ENCODE measurements at places on chromosomes 7 and 10.

DNA sequence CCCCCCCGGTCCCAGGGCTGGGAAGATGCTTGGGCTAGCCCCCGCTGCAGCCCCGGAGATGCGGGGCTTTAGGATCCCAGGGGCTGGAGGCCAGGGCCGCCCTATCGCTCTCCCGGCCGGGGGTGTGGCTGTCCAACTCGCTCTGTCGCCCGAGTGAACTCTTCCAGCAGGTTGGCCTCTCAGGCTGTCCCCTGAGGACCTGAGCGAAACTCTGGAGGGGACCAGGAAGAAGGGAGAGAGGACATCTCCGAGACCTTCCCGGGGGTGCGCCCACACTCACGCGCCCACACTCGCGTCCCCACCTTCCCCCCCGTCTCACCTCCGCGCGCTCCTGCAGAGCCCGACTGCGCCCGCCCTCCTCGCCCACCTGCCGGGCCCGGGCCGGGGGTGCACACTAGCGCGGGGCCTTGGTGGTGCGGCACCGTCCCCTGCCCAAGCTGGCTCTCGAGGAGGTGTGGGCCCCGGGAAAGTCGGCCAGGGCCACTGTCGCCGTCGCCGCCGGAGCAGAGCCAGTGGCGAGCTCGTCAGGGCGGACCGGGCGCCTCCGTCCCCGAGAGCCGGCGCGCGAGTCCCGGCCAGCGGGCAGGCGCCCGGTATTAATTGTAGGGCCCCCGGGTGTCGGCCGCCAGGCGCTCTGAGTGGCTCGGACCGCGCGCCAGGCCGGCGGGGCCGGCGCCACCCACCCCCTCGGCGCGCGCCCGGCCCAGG lies 101.7 kb upstream of the SVIL start:
- no peak for DNase-seq

DNA sequence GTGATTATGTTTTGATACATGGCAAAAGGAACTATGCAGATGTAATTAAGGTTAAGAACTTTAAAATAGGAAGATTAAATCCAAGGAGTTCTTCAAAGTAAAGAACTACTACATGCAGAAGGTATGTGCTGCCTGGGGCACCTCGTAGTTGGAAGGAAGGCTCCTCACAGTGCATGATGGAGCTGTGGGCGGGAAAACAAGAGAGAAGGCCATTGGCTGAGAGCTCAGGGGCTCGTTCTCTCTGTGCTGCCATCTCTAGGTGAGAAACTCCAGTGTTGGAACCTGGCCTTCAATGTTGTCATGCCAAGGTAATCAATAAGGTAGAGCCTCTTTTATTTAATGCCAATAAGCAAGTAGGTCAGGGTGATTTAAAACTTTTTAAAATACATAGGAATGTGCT lies 391.4 kb upstream of the ETV1 start:
- no peak for DNase-seq

DNA sequence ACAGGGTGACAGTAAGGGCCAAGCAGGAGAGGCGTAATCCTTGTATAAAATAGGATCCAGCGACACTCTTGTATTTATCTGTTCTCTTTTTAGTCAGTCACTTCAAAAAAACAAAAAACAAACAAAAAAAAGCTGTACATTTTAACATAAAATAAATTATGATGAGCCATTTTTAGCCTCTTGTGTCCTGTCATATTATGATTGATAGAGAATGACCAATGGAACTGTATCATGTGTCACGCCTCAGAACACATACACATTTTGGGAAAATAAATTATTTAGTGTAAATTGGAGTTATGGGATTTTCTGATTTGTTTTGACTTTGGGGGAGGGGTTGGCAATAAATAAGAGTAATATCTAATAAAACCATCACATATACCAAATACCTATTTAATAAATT lies 79.3 kb upstream of the SAMD8 start:
- DNase-seq = no peak

- DNase-seq = no peak
Measured at GRCh38 chr10:1247598-1248261, 191.5 kb downstream of the WDR37 start.

DNA sequence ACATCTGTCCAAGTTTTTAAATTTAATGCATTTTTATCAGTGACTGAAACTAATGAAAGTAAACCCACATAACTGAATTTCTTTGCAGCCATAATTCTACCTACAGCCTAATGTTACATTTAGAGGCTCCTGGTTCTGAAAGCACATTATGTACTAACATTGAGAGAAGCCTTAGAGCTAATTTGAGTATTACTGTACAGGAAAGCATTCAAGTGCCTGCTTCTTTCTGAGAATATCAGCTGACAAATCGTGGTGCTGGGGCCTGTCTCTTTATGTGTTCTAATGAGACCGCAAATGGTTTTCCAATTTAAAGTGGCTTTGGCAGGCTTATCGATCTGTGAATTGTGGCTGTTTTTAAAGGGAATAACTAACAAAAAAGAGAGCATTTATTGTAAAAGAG lies 32.3 kb upstream of the DGKB start:
- DNase-seq = no peak

- peak; percentile 75 for DNase-seq
Measured at GRCh38 chr7:28922624-28923331, 35.4 kb downstream of the TRIL start.

DNA sequence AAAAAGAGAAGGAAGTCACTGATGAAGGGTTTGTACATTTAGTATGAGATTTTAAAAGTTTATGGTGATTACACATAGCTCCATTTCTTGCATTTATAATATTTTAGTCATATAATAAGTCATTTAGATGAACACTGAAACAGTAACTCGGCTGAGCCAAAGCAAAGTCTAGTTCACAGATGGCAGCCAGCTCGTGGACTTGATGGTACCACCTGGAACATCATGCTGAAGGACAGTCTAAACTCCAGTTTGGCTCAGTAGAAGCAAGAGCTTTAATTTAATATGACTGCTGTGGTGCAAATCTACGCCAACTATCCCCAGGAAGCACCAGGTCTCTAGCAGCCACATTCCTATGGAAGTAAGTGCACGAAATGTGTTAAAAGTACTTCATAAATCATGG lies 16.4 kb downstream of the SRI start:
- DNase-seq = no peak

DNA sequence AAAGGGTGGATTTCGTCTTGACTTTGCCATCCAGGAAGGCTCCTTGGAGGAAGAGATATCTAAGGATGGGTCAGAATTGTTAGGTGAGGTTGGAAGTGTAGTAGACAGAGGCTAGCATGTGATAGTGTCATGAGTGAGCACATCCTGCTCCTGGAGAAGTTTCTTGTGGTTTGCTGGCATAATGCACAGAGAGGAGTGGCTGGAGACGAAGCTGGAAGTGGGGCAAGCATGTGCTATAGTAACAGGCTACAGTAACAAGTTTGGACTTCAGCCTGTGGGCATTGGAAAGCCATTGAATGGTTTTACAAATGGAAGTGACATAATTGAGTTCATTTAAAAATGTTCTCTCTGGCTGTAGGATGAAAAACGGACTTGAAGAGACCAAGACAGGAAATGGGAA lies 175.6 kb upstream of the VWC2 start:
- no peak for DNase-seq

GRCh38 chr10:52479567-52479966 lies 165.5 kb downstream of the DKK1 start:
- no peak for DNase-seq

- no peak for DNase-seq
Measured at GRCh38 chr7:151683615-151684407, 164.1 kb upstream of the RHEB start.

DNA sequence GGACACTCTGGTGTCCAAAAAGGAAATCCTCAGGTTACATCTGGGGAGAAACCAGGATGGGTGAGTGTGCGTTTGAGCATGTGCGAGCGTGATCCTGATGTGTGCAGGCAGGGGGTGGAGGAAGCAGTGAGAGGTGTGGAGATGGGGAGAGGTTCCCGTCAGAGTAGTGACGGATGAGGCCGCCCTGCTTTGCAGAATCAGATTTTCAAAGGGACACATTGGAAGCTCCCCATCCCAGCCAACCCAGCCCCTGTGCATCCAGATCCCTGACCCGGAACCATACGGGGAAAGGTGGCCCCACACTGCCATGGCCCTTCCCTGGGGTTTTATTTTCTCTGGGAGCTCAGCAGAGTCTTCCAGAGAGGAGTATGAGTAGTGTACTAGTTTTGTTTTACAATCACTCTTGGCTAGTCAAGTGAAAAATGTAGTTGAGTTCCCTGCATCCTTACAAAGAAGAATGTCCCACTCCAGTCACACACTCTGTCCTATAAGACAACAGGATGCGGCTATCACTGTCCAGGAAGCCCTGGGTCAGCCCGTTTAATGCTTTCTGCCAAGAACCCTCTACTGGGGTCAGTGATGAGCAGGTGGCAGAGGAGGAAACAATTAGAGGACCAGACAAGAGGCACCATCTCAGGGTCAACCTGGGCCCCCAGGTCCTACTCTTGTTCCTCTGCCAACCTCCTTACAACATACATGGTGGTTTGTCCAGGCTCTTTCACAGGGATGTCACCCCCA lies 46.8 kb upstream of the PDLIM1 start:
- DNase-seq = no peak

- DNase-seq = no peak
Measured at GRCh38 chr10:55820071-55820470, 541.0 kb downstream of the ZWINT start.

DNA sequence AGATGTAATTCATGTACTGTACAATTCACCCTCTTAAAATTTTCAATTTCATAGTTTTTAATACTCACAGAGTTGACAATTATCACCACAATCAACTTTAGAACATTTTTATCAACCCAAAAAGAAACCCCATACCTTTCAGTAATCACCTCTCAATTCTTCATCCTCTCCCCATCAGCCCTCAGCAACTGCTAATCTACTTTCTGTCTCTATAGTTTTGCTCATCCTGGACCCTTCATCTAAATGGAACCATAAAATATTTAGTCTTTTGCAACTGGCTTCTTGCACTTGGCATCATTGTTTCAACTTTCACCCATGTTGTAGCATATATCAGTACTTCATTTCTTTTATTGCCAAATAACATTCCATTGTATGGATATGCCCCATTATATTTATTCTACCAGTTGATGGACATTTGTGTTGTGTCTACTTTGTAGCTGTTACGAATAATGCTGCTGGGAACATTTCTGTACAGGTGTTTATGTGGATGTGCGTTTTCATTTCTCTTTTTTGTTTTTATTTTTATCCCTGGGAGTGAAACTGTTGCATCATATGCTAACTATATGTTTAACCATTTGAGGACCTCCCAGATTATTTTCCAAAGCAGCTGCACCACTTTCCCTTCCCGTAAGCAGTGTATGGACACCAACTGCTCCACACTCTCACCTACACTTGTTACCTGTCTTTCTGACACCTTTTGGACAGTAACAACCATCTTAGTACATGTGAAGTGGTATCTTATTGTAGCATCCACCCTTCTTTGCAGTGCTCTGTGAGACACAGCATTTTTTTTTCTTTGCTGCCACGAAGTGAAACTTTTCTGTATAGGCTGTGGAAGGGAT lies 65.4 kb upstream of the APBB1IP start:
- no peak for DNase-seq

GRCh38 chr7:95582578-95583293 lies 13.6 kb downstream of the PDK4 start:
- no peak for DNase-seq

GRCh38 chr7:149599636-149600206 lies 102.1 kb upstream of the ZNF746 start:
- DNase-seq = no peak

- peak; percentile 5 for DNase-seq
Measured at GRCh38 chr10:123945325-123945920, 53.8 kb upstream of the CPXM2 start.

DNA sequence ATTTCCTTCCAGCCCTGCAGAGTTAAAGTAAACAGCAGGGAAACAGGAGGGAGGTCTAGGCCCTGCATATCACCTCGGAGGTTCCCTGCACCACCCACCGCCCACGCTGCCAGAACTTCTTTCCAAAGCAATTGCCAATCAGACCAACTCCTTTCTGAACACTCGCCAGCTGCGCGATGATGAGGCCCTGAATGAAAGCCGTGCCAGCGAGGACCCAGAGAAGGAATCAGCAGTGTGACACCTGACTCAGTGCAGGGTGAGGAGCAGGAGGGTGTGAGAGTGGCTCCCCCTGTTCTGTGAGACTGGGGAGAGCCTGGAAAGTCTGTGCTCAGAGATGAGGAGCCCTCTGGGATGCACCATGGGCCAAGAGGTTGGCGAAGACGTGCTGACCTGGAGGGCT lies 3.3 kb upstream of the TCERG1L start:
- no peak for DNase-seq
